Gastrocnemius medialis (tissue), 4 donors: ENCODE measurements at places on chromosomes 1 and 21. TPM values are rescaled to one million over a fixed set of nuclear protein-coding genes. Genes with fewer than 3 reads are reported as not detected.

LCE1A gene
- total RNA-seq, result not detected

DNA sequence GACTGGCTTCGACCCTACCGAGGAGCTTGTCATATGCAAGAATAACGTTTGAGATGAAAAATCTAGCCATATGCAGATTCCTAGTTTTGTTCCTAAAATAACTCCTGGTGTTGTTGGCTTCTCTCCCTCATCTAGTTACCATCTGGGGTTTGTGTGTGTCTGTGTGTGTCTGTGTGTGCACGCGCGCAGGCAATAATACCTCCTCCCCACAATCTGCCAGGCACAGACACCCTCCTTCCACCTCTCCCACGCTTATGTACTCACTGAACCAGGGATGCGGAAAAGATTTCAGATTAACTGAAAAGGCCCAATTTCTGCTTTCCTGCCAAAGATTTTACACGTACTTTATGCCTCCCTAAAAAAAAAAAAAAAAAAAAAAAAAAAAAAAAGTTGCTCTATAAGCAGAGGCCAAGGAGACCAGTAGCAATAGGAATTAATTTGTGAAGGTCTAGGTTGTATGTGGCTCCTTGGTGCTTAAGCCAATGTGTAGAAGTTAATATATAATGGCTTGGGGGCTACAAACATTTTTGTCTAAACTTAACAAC lies 452.7 kb downstream of the NUF2 start:
- no peak for DNase-seq
- no peaks in the 10 kb centered on the region for H3K27me3 ChIP-seq
- no peak overlapping the region for H3K4me3 ChIP-seq
- no peaks in the 10 kb centered on the region for H3K4me1 ChIP-seq

- H3K4me1 ChIP-seq, result peaks cover 21% of the 10 kb centered on the region
- no peak overlapping the region for H3K4me3 ChIP-seq
- no peaks in the 10 kb centered on the region for H3K27me3 ChIP-seq
Measured at GRCh38 chr1:39735731-39736130, 3.0 kb upstream of the PPIE start.

TMPRSS15 gene
- not detected for total RNA-seq

DNA sequence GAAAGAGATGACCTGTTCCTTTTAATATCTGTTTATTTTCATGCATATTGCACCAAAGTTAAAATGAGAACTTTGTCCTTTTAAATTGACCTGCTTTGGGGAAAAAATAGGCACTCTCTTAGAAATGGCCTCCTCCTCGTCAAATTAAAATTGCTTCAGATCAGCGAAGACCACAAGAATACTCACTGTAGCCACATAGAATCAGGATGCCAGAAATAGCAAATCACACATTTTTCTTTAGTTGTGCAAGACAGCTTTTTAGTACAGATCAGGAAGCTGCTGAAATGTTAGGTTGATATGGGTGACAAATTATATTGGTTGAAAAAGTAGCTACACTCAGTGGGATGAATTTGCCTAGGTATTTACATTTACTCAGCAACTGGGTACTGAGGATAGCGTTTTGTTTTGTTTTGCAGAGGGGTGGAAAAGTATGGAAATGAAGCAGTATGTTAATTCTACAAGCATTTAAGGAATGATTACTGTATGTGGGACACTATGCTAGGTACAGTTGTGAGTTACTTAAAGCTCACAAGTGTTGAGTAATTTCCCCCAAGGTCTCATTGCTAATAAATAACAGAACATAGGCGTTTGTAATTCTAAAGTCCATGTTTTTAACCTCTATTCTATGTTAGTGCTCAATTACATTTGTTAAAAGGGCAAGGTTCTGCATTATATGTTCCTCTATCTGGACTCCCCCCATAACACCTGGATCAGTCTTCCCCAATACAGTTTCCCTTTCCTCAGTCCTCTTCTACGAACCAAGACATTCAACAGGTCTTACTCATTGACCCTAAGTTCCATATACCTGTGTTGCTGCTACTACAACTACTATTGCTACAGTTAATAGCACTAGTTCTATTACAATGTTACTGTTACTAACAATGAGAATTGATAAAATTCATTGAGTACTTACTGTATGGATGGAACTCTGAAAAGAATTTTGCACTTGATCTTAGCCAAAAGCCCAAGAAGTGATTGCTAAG lies 99.4 kb upstream of the S1PR1 start:
- no peaks in the 10 kb centered on the region for H3K27me3 ChIP-seq
- no peaks in the 10 kb centered on the region for H3K4me1 ChIP-seq
- no peak for DNase-seq
- H3K27ac ChIP-seq, result no peak overlapping the region
- H3K36me3 ChIP-seq, result no peaks in the 10 kb centered on the region

FAM72C gene
- 0.61 TPM for total RNA-seq

FBXO2 gene
- 20.8 TPM for total RNA-seq
